ENCODE measurements at places on chromosomes 12 and 14.

DNA sequence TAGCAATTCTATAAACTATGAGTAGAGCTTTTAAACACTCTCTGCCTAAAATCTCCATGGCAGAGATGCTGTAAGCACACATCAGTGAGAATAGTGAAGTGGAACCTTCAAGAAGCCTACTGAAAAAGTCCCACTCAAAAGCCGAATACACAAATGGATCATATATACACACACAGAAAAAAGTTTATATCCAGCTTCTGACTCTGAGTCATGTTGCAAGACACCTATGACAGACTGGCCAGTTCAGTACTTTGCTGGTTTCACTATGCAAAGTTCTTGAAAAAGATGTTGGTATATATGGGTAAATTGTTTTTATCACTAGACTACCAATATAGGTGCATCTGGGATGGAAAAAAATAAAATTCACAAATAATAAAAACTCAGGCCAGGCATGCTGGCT is 126.1 kb downstream of the KCNK10 start:
- no peak for DNase-seq

GRCh38 chr14:28264306-28264705 is 502.3 kb upstream of the FOXG1 start:
- no peak for DNase-seq

- peak; percentile 97 for DNase-seq
Observed at GRCh38 chr12:113334786-113335539, at the start of gene SLC8B1. Gene SLC8B1, minus strand, starts transcription at chr12:113335109. Its CDS starts 2,231 bp downstream, at chr12:113332878.

- no peak for DNase-seq
Observed at GRCh38 chr14:56580221-56580711, 668 bp downstream of the TMEM260 start.

DNA sequence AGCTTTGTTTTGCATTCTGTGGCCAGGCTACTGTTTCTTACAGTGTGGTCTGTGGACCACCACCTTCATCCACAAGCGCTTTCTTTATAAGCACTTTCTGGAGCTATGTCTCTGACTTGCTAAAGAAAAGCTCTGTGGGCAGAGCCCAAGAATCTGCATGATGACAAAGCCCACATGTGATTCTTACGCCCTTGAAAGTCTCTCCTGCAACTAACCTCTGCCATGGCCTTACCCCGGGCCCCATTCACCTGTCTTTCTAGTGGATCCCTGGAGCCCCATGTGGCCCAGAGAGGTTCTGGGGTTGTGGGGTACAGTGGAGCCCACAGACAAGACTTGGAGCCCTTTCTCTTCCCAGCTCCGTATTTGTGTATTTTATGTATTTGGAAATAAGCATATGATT is 16.6 kb downstream of the PLEKHH1 start:
- DNase-seq, result no peak

DNA sequence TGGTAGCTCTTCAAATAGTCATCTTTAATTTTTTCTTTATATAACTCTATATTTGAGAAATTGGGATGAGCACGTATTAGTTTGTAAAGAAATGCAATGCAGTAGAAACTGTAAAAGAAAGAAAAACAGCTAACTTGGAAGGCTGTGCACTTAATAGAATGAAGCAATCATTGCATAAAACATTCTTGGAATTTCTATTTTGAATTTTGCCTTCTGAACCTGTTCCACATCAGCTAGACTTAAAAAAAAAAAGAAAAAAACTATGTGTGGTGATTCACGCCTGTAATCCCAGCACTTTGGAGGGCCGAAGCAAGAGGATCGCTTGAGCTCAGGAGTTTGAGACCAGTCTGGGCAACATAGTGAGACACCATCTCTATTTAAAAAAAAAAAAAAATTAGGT is 29.4 kb downstream of the SCN8A start:
- DNase-seq, result no peak

- DNase-seq, result no peak
Observed at GRCh38 chr14:21256539-21257393, 12.5 kb downstream of the HNRNPC start.

DNA sequence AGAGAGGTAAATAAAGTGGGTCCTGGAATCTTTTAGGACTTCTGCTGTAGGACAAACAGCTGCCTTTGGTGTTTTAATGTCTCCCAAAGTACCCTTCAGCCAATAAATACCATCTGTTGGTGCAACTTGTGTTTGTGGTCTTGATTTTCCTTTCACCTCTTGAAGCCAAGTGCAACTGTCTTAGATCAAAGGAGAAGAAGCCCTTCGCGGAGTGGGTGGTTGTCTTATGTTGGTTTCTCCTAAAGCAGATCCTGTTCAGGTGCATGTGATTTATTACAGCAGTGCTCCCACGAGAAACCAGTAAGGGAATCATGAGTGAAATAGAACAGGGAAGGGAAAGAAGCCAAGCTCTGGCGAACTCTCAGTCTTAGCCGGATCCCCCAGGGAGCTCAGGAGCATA is 27.7 kb downstream of the HRK start:
- DNase-seq, result no peak

- no peak for DNase-seq
Observed at GRCh38 chr12:67722296-67722695, 73.8 kb downstream of the DYRK2 start.

DNA sequence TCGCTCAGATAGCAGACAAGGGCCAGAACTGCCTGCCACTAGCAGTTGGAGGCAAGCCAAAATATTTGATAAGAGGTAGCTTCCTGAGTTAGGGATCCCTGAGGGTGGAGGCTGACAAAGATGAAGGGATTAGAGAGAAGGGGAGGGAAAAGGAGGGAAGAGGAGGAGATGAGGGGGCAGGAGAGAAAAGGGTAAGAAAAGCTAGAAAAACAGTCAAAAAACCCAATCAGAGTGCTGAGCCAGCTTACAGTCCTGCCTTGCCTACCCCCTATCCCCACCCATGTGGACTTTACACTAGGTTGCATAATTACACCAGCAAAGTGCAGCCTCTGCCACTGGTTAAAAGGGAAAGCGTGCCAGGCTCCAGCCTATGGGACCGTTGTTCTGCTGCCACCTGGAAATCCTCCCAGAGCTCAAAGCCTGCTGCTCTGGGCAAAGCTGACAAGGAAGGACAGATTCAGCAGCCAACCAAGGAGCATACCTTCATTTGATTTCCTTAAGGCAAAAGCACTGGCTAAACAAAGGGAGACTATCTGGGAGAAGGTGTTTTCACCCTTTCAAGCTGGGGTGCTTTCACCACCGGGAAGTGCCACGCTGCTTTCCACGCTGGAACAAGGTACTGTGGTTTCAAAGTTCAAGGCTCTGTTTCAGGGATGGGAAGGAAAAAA is 3.8 kb upstream of the NUMB start:
- DNase-seq, result no peak

DNA sequence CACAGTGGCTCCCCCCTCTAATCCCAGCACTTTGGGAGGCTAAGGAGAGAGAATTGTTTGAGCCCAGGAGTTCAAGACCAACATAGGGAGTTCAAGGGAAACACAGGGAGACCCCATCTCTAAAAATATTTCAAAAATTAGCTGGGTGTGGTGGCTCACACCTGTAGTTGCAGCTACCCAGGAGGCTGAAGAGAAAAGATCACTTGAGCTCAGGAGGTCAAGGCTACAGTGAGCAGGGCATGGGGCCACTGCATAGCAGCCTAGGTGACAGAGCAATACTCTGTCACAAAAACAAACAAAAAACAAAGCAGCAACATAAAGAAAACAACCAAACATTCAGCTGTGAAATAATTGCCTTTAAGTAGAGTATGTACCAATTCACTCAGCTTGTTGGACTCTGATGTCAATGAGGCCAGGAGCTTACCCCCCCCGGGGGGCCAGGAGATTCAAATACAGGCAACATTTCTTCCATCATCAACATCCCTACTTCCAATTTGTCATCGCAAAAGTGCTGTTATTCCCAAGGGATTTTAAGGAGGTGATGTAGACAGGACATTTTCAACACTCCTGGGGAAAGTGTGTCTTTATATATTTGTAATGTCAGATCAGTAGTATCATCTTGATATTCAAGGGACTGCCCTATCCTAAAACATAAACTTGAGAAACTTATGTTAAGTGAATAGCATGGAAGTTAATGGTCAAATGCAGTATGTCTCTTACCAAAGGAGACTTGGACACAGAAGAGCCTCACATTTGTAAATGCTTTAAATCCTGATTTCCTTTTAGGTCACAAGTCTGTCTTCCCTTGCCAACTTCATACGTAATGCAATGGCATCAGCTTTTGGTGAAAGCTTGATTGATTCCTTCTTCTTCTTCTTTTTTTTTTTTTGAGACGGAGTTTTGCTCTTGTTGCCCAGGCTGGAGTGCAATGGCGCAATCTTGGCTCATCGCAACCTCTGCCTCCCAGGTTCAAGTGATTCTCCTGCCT is 40.6 kb upstream of the AEBP2 start:
- no peak for DNase-seq

GRCh38 chr12:11774821-11775220 is 125.3 kb downstream of the ETV6 start:
- DNase-seq, result no peak

DNA sequence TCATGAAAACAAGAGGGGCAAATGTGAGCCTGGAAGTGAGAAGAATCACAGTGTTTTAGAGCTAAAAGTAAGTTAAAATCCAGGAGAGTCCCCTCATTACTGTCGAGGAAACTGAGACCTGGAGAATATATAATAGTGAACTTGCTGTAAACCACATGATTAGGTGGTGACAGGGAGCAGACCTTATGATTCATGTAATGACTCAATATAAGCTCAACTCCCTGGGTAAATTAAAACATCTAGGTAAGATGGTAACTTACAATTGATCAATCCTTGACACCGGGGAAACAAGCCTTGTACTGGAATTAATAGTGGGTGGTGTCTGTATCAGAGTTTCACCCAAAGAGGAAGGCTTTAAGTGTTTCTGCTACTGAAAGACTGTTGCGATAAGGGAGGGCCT is 269.3 kb downstream of the SNAPC1 start:
- no peak for DNase-seq

- DNase-seq, result no peak
Observed at GRCh38 chr12:52942901-52943181, 6.1 kb upstream of the KRT18 start.

DNA sequence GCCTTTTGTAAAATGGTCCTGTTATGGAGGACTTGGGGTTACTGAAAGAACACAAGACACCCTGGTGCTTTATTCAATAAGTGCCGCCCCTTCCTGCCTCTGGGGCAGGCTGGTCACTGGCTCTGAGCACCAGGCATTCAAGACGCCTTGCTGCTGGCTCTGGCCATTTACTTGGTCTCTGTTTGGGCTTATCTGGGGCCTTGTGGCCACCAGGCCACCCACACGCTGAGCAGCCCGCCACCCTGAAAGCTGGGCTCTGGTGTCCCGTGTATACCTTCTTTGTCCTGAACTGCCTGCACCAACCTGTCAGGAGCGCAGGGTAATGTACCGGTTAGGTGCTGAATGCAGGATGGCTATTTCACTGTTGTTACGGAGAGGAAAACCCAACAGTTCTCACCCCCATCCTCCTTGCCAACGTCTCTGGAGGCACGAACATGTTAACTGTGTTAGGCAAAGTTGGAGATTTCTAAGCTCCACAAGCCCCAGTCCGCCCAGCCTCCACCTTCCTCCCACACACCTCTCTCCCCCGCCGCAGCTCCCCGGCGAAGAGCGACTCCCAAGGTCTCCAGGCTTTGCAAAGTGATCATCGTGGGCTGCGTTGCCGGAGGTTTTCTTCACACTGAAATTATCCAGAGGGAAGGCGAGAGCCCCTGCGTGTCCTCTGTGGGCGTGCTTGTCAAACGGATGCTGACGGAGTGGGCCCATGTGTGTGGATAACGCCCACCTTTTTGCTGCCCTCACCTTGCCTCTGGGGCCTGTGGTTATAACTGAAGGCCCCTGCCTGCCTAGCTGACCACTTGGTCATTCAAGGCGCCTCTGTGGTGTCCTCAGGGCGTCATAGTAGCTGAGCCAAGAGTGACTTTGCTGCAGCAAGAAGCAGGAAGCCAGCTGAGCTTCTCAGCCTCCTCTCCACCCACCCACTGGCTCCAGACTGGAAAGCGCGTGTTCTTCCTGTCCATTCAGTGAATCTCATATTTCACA is 18.8 kb upstream of the BEGAIN start:
- DNase-seq, result no peak

- no peak for DNase-seq
Observed at GRCh38 chr12:11762723-11763326, 113.4 kb downstream of the ETV6 start.

DNA sequence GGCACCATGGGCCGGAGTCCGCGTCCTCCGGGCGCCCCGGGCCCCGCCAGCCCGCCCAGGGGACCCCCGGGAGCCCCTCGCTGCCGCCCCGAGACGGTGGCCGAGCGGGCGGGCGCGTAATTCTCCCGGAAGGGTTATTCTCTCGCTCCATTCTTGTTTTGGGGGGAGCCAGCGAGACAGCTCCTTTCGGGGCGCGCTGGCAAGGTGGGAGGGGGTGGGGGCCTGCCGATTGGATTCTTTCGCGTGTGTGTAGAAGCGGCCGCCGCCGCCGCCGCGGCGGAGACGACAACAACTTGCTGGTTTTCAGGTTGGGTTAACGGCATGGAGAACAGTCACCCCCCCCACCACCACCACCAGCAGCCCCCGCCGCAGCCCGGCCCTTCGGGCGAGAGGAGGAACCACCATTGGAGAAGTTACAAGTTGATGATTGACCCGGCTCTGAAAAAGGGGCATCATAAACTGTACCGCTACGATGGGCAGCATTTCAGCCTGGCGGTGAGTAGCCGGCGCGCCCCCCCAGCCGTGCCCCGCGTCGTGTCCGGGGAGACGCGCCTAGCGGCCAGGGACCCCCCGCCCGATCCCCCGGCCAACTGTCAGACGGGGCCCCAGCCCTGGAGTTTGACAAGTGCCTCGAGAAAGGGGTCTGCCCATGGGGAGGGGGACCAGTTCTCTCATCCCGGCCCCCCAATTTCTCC is 755 bp downstream of the SETD1B start:
- no peak for DNase-seq

GRCh38 chr12:39369756-39370155 is 73.2 kb downstream of the KIF21A start:
- no peak for DNase-seq

DNA sequence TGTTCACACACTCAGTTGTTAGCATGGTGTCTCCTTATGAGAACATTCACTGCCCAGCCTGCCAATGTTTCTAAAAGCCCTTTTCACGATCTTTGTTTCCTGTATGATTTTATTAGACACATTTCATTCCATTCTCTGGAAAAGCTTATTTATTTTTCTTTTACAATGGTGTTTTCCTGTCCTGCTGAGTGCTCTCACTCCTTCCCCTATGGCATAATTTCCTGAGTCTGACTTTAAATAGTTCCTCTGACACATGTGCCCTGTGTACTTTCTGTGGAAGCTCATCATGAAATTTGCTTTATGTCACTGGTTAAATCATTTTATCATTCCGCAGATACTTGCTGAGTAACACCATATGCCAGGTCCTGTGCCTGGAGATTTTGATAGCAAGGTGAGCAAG is 612.0 kb downstream of the FLRT2 start:
- no peak for DNase-seq

DNA sequence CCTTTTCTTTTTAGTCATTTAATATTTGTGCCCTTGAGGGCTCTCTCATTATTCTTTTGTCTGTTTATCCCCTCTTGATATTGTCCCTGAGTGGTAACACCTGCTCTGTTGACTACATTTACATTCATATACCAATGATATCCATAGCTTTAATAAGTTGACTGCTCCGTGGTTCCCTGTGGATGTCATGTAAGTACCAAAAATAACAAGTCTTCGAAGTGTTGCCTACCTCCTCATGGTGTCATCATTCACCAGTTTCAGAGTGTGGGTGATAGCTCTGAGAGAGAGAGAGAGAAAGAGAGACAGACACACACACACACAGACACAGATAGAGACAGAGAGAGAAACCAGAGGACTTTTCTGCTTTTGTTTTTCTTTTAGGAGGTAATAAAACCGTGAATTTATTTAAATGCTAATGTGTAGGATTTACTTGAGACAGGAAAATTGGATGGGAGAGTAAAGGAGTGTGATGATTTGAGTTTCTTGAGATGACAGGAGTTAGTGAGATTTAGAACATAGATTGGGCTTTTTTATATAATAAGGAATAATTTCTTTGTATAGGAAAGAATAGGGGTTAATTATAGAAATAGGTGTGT is 52.2 kb downstream of the PAPOLA start:
- no peak for DNase-seq

All from stimulated activated CD4-positive, alpha-beta T cell treated with anti-CD3 and anti-CD28 coated beads, Interleukin-12 subunit alpha, Interleukin-12 subunit beta, amount 100 ng/mL, for 48 hours (primary cell).